HuH-7 (cell line): ENCODE measurements at places on chromosomes 3 and 15.
A peak's percentile ranks its signal among the peaks of the same experiment; 100 is the strongest.

GRCh38 chr3:17023006-17023664 is 138.4 kb downstream of the PLCL2 start:
- no peak for DNase-seq

GRCh38 chr3:129473769-129474152 is 33.7 kb downstream of the IFT122 start:
- DNase-seq: no peak

DNA sequence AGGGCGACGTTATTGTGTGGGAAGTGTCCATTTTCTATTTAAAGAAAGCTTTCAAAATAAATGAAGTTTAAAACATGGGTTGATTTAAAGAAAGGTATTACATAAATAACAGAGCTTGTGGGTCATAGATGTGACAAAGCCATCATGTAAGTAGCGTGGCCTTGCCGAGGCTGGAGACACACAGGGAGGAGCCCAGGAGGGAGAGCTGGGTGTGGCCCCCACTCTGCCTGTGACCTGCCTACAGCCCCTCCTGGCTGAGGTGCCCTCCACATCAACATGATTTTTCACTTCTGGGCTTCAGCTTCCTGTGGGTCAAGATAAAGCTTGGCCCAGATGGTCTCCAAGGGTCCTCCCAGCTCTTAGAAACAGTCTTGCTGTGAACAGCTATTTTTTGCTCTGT is 12.5 kb upstream of the MGLL start:
- no peak for DNase-seq

- DNase-seq: no peak
These were observed 548.8 kb upstream of the MDFIC2 start for GRCh38 chr3:70861234-70861633.

- DNase-seq: no peak
These were observed 102.0 kb downstream of the IGF2BP2 start for GRCh38 chr3:185722881-185723280.

GRCh38 chr15:80695099-80695910 is at the start of gene ABHD17C:
ABHD17C (plus strand) TSS chr15:80695310; CDS start chr15:80695430, 120 bp downstream.
- peak; percentile 62 for DNase-seq

DNA sequence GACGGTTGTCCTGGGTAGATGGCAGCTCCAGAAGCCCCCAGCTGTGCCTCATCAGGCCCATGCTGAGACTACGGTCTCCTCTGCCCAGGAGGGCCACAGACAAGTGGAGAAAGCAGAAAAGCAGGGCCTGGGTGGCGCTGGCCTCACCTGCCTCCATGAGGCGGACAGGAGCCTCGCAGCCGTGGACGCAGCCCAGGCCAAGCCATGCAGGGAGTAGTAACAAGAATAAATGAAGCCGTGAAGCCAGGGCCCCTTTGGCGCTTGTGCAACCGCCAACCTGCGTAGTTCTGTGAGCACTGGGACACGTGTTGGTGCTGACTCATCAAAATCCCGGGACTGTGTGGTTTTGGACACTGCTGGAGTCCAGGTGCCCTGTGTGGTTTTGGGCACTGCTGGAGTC is 12.3 kb upstream of the MUC4 start:
- DNase-seq: peak; percentile 53

- DNase-seq: no peak
These were observed 78.0 kb upstream of the RARB start for GRCh38 chr3:25349828-25350724.

DNA sequence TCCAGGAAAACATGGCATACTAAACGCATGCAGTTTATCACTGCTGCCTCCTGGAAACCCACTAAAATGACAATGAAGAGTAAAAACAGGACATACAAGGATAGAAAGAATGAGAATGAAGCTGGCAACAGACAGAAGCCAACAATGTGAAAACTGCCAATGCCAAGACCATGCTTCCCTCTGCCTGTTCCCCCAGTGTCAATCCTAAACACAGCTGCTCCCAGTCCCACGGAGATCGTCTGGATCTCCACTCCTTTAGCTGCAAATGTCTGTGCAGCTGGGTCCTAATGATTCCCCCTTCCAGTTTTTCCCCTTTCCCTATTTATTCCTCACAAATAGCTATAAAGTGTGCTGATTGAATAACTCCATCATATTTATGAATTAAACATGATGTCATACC is 16.1 kb downstream of the LEO1 start:
- DNase-seq: no peak

DNA sequence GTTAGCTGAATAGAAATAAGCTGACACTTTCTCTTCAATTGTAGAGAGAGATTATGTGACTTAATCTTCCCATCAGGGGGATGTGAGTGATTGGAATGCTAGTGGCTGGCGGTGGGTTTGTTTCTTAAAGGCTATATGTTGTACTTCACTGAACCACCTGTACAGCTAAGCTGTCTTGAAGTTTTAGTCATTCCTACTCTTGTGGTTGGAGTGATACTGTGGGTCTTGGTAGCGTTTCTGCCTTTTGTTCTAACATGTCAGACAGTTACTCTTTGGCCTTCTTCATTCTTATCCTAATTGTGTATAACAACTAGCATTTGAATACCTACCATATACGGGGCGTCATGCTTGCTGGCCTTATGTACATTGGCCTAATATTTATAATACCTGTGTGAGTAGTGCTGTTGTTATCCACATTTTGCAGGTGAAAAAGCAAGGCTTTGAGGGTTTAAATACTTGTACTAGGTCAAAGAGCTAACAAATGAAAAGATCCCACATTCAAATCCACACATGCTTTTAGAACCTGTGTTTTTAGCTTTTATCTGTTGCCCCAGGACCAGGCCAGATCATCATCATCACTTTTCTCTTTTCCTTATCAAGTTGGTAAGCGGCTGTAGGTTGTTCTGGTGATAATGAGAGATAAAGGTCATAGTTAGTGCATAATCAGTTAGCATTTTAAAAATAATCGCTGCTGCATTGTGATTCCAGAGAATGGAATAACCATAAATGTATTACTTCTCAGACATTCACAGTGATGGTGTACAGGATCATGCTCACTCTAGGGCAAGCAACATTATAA is 50.2 kb downstream of the AKAP13 start:
- DNase-seq: no peak

- no peak for DNase-seq
These were observed 17.7 kb upstream of the PRR20G start for GRCh38 chr3:127305499-127306060.

DNA sequence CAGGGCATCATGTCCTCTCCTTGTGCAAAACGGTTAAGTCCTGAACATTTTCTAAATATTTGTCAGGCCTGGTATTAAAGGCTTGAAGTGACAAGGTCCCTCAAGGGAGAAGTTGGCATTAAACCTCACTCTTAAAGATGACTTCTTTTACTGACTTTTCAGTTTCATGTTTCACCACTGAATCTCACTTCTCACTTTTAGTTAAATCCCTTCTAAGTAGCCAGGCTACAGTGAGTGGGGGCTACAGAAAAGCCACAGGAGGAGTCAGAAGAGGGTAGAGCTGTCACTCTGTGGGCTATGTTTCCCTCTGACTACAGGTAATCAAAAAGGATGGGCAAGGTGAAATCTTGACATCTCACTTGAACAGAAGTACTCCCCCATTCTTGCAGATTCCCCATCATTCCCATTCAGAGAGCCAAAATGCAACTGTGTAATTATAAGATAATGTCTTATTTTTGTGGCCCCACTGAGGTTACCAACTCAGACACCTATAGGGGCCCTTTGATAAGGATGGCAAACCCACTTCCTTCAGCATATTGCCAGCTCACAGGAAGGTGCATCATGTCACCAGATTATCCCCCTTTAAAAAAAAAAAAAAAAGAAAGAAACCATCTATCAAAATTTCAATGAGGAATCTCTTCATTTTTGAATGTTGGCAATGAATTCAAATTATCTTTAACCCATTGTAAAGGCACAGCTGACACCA is 790.1 kb upstream of the CFAP20DC start:
- no peak for DNase-seq

- DNase-seq: no peak
These were observed 495.5 kb upstream of the ROBO1 start for GRCh38 chr3:80263260-80263659.

DNA sequence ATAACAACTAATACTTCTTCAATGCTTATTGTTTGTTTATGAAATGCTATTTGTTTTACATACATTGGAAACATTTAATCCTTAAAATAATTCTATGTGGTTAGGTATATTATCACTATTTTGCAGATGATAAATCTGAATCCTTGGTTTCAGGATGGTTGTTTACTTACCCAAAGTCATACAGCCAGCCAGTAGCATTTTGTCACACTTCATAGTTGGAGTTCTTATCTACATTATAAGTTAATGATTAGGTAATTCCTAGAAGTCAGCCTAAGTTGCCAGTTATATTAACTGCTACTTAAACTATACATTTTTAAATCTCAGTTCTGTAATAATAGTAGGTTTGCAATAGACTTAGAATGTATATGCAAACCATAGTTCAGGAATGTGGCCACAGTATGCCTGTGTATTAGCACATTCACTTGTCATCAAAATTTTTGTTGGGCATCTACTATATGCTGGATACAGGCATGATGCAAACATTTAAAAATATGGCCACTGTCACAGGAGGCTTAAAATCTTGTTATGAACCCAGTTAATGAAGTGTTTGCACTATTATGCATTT is 187.9 kb downstream of the UBE2E2 start:
- no peak for DNase-seq

DNA sequence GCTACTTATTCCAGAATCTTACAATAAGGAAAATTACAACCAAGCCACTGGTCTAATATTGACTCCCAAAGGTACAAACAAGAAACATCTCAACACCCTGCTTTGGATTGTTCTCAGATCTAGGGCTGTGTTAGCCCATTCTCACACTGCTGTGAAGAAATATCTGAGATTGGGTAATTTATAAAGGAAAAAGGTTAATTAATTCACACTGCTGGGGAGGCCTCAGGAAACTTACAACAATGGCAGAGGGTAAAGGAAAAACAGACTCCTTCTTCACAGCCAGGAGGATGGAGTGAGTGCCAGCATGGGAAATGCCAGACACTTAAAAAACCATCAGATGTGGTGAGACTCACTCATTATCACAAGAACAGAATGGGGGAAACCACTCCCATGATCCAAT is 208.3 kb downstream of the ULK4 start:
- no peak for DNase-seq

GRCh38 chr15:75884041-75884440 is 19.6 kb upstream of the FBXO22 start:
- DNase-seq: no peak
